ENCODE measurements at places on chromosomes 11 and 22. TPM values are rescaled to one million over a fixed set of nuclear protein-coding genes. Genes with fewer than 3 reads are reported as not detected.
A peak's percentile ranks its signal among the peaks of the same experiment; 100 is the strongest.

The OSBP2 gene
- polyA plus RNA-seq, result 4.6 TPM

- H3K27me3 ChIP-seq, result no peaks in the 10 kb centered on the region
- DNase-seq, result peak; percentile 82
- H3K36me3 ChIP-seq, result no peaks in the 10 kb centered on the region
- no peak overlapping the region for H3K4me3 ChIP-seq
- peaks cover 16% of the 10 kb centered on the region for H3K4me1 ChIP-seq
- peak overlapping the region; percentile 52 for H3K27ac ChIP-seq
Observed at GRCh38 chr11:11587122-11587521, 34.7 kb downstream of the GALNT18 start.

GRCh38 chr11:77046060-77046501, 11.9 kb downstream of the B3GNT6 start:
- DNase-seq, result peak; percentile 11
- H3K4me3 ChIP-seq, result no peak overlapping the region
- H3K27me3 ChIP-seq, result peaks cover 30% of the 10 kb centered on the region
- H3K27ac ChIP-seq, result no peak overlapping the region
- H3K36me3 ChIP-seq, result no peaks in the 10 kb centered on the region

GRCh38 chr22:24450610-24451009, 23.2 kb downstream of the ADORA2A start:
- H3K4me1 ChIP-seq, result peaks cover 33% of the 10 kb centered on the region
- DNase-seq, result peak; percentile 87
- peaks cover 3% of the 10 kb centered on the region for H3K27me3 ChIP-seq
- no peaks in the 10 kb centered on the region for H3K36me3 ChIP-seq
- peak overlapping the region; percentile 65 for H3K27ac ChIP-seq

GRCh38 chr11:129866311-129866710, 29.1 kb downstream of the NFRKB start:
- H3K27ac ChIP-seq, result no peak overlapping the region
- H3K4me1 ChIP-seq, result peaks cover 6% of the 10 kb centered on the region
- H3K27me3 ChIP-seq, result no peaks in the 10 kb centered on the region
- peaks cover 71% of the 10 kb centered on the region for H3K36me3 ChIP-seq

DNA sequence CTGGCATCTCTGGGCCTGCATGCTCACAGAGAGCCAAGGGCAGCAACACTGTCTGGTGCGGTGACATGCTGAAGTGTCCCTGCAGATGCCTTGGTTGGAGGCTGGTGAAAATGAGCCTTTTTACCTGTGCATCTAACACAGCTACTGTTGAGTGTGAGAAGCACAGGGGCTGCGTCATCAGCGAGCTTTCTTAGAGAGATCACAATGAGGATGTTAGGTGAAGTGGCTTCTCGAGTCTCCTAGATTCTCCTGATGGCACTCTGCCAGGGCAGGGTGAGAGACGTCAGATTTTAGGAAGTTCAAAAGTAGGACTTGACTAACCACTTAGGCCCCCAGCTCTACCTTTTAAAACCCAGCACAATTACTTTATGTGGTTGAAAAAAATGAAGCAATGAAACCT, 3.6 kb upstream of the SLC15A3 start:
- peaks cover 8% of the 10 kb centered on the region for H3K27me3 ChIP-seq
- no peak overlapping the region for H3K27ac ChIP-seq
- no peaks in the 10 kb centered on the region for H3K36me3 ChIP-seq
- no peak overlapping the region for H3K4me3 ChIP-seq
- DNase-seq, result no peak
- H3K4me1 ChIP-seq, result peaks cover 23% of the 10 kb centered on the region

- DNase-seq, result peak; percentile 9
- H3K4me3 ChIP-seq, result no peak overlapping the region
- H3K36me3 ChIP-seq, result no peaks in the 10 kb centered on the region
- H3K27me3 ChIP-seq, result no peaks in the 10 kb centered on the region
- H3K27ac ChIP-seq, result no peak overlapping the region
- no peaks in the 10 kb centered on the region for H3K4me1 ChIP-seq
Observed at GRCh38 chr11:24828938-24829605, 332.2 kb downstream of the LUZP2 start.

DNA sequence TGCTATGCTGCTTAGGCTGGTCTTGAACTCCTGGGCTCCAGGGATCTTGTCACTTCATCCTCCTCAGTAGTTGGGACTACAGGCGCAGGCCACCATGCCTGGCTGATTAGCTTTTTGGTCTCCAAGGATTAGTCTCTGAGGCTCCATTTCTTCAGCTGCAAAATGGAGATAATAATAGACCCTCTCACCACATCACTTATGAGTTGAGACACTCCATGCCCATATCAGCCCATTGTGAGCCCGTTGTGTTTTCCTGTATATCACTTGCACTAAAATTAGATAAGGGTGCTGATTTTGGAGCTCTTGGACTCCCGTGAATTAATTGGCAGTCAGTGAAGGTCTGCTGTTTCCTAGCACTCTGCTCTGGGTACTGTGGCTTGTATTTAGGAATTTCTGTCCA, 36.0 kb downstream of the DEPDC5 start:
- H3K4me1 ChIP-seq, result no peaks in the 10 kb centered on the region
- no peak overlapping the region for H3K27ac ChIP-seq
- peaks cover 29% of the 10 kb centered on the region for H3K36me3 ChIP-seq
- DNase-seq, result no peak
- no peaks in the 10 kb centered on the region for H3K27me3 ChIP-seq
- H3K4me3 ChIP-seq, result no peak overlapping the region
